Right renal pelvis (tissue), 4 donors: ENCODE measurements at places on chromosomes 16 and 17. TPM values are rescaled to one million over a fixed set of nuclear protein-coding genes. Genes with fewer than 3 reads are reported as not detected.

The KRT23 gene
- polyA plus RNA-seq, result 2.1 TPM

The SPATA22 gene
- 0.55 TPM for polyA plus RNA-seq

The CA7 gene
- polyA plus RNA-seq, result 0.39 TPM

The TP53TG3C gene
- polyA plus RNA-seq, result not detected

The GCGR gene
- polyA plus RNA-seq, result 13.0 TPM
